Activated CD4-positive, alpha-beta T cell treated with anti-CD3 and anti-CD28 coated beads, Interleukin-2, amount 10 ng/mL, durations not matched to agents 24 days and 14 days (primary cell): ENCODE measurements at places on chromosomes 1 and 21. TPM values are rescaled to one million over a fixed set of nuclear protein-coding genes. Genes with fewer than 3 reads are reported as not detected.

GRCh38 chr1:207333009-207333600, 11.6 kb downstream of the CD55 start:
- DNase-seq = no peak

- no peak for DNase-seq
These were observed 757 bp upstream of the SPSB1 start for GRCh38 chr1:9291914-9292360.

DNA sequence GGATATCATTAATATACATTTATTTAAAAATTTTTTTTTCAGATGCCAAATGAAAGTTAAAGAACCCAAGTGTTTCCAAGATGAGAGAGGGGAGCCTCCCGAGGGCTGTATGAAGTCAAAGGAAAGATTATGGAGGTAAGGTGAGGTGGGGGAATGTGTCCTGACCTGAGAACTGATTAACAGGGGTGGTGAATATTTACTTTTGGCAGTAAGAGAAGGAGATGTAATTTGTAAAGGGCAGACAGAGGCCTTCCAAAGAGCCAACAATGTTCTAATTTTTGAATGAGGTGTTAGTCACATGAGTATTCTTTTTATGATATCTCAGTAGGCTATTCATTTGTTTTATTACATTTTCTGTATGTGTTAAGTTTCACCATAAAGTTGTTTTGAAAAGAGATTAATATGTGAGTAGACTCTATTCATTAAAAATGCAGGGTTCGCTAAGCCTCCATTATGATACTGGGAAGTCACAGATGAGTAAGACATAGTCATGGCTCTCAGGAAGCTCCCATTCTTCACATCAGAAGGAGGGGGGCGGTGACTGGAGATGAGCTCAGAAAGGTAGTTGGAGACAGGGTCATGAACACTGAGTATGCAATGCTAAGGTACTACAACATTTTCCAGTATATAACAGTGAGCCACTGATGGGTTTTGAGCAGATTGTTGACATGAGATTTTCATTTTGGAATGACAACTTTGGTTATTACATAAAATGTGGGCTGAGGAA, 62.4 kb upstream of the TNFSF18 start:
- no peak for DNase-seq

DNA sequence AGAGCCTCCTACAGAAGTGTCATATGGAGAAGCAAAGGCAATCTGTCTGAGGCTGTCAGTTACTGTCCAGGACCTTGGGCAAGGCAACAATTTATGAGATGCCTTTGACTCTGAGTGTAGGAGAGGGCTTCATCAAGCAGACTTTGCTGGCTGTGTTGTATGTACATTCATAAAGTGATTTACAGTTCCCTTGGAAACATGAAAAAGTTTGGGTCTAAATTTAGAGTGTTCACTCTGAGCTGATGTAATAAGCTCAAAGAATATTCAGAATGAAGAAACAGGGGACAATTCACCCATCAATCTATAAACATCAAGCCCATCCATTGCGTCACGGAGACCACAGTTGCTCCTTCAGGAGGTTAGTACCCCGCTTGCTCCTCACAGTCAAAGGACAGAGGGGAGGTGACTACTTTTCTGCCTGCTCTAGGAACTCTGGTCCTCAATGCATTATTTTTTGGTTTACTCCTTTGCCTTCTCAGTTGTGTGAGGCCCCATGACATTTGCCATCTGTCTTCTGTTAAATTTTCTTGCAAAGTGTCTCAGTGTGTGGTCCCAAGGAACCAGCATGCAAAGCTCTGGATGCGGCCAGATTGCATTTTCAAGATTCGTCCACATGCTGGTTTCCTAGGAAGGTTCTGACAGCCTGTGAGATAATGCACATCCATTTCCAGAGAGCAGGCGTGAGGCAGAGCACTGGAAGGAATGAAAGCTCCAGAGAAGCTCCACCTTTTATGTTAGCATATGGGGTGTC, 241.1 kb upstream of the KIAA0040 start:
- peak; percentile 43 for DNase-seq

- DNase-seq = peak; percentile 80
These were observed 954 bp downstream of the RSBN1 start for GRCh38 chr1:113811156-113811887.

The RGS18 gene
- 0.33 TPM in 1 of 2 replicates, not detected in the other for total RNA-seq
